ENCODE measurements at places on chromosomes 1 and 21. TPM values are rescaled to one million over a fixed set of nuclear protein-coding genes. Genes with fewer than 3 reads are reported as not detected.

The KRTAP7-1 gene
- polyA plus RNA-seq, result not detected

The HSPG2 gene
- 0.46 TPM for polyA plus RNA-seq

The RAB7B gene
- not detected for polyA plus RNA-seq

The DAB1 gene
- polyA plus RNA-seq, result not detected

DNA sequence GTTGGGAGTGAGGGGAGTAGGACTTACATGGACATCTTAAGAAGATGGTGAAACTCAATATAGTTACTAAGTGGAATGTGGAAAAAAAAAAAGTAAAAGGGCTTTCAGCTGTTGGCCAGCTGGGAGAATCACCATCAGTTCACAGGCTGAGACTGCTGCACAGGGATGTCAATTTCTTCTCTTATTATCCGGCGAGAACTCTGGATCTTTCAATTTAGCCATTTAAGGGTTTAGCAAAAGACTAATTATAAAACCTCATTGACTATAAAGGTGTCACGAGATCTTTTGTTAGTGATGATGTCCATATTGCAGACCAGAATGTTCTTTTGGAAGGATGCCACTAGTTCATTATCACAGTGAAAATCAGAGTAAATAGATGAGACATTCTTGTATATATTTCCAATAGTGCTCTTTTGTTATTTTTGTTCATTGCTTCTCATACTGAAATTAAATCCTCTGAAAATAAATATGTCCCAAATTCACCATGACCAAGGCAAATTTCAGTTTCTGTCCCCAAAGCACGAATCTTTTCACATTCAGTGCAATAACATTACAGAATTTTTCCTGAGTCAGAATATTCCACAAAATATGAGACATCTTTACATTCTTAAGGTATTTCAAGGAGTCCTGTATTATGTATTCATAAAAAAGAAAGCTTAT is 266.1 kb downstream of the DNM3 start:
- no peak for DNase-seq

GRCh38 chr1:190759807-190760206 is 282.1 kb upstream of the BRINP3 start:
- DNase-seq, result no peak

DNA sequence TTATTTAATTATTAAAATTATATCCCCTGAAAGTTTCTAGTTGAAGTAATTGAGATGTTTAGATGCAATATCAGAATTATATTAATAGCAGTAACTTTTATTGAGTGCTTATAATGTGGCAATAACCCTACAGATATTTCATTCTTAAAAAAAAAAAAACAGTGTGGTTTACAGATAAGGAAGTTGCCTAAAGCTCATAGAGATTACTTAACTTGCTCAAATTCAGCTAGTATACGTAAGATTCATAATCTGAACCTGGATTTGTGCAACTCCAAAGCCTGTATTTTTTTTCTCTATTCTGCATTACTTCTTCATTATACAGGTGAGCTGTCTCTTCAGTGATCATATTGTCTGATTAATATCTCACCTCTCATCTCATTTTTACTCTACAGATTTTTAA is 156.0 kb upstream of the PTBP2 start:
- no peak for DNase-seq

DNA sequence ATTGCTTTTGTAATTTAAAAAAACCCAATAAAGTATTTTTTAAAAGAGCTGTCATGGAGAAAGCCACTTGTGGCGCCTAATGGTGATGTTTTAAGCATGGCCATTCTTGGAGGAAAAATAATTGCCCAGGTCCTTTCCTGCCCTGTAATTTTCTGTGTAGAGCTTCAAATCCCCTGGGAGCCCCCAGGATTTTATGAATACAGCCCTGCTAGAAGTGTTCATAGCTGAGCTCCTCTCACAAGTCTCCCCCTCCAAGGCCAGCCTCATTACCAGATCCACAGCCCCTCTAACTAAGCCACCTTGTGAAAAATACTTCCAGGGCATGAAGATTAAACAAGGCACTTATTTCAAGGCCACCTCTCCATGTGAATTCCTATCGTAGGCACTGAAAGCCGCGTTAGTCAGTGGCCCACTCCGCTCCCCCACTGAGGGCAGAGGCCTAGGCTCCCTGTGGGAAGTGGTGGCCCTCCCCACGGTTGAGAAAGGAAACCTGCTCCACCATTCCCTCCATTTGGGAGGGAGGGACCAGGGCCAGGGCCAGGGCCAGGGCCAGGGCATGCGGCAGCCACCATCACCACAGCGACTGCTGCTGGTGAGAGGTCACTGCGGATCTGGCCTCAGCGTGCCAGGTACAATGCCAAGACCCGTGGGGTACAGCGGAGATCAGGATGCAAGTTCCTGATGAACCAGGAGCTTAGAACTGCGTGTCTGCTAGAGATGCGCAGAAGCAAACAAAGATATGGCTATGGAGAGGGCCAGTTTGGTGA is 83.1 kb downstream of the KCNN3 start:
- DNase-seq, result no peak

Measured in naive thymus-derived CD8-positive, alpha-beta T cell (primary cell).